ENCODE measurements at places on chromosomes 4 and X. TPM values are rescaled to one million over a fixed set of nuclear protein-coding genes. Genes with fewer than 3 reads are reported as not detected.

DNA sequence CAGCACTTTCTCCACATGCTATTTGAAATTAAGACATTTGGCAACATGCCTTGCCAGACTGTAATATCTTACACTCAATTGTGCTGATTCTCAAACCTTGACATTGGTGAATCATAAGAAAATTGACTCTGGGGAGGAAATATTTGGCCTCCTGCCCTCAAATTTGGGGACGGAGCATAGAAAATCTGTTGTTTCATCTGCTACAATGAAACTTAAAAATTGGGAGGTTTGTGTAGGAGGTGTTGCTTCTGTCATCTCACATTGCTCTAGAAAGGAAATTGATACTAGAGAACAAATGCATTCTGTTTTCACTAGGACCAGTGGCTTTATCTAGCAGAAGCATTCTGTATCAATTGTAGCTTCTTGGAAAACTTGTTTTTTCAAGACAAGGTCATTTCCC is 5.3 kb downstream of the OCRL start:
- DNase-seq, result no peak

Gene ELF4
- total RNA-seq, result 14.1 TPM

DNA sequence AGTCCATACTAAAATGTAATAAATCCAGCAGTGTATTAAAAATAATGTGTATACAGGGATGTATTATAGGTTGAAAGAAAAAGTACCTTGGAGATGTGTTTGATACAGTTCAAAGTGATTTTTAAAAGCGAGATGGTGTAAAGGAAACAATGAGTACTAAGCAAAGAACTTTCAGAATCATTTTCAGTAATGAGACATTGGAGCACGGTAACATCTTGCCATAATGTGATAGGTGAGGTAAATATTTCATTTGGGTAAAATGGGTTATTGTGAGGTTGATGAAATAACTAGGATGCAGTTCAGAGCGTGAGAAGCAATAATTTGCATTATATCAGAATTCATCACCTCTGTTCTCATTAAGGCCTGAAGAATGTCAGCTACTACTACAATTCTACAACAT is 25.9 kb downstream of the EIF2S3 start:
- no peak for DNase-seq

Gene RNF150
- 5.7 TPM for total RNA-seq

Gene CCSER1
- 3.1 TPM for total RNA-seq

Data from esophagus squamous epithelium (tissue), 5 donors.